ENCODE measurements at places on chromosomes 5 and 9.
A peak's percentile ranks its signal among the peaks of the same experiment; 100 is the strongest.

DNA sequence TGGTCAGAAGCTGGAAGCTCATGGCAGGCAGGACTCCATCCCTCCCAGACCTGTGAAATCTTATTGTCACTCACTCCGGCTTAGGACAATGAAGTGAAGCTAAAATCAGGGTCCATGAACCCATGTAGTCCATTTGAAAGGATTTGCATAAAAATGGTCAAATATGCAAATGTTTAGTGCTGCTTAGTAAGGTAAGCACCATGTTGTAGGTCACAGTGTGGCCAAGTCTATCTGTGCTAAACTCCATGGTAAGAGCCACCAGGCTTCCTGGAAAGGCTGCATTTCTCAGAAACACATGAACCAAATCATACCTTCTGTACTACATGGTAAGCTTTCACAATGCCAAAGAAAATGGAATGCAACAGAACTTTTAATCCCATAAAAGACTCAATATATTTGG, 5.7 kb downstream of the ALG2 start:
- DNase-seq = no peak

- peak; percentile 19 for DNase-seq
Observed at GRCh38 chr5:93252165-93252564, 328.9 kb downstream of the NR2F1-AS1 start.

DNA sequence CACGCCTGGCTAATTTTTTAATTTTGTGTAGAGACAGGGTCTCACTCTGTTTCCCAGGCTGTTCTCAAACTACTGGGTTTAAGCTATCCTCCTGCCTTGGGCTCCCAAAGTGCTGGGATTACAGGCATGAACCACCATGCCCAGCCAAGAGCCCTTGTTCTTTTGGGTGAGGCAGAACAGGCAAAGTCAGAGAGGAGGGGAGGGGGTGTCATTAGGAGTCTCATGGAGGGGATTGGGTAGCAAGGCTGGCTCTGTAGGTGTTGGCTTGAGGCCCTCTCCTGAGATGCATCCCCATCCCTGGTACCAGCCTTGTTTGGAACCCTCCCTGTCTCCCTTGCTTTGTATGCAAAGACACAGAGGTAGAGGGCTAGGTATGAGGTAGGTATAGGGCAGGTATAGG, 24.1 kb downstream of the GSN start:
- no peak for DNase-seq

DNA sequence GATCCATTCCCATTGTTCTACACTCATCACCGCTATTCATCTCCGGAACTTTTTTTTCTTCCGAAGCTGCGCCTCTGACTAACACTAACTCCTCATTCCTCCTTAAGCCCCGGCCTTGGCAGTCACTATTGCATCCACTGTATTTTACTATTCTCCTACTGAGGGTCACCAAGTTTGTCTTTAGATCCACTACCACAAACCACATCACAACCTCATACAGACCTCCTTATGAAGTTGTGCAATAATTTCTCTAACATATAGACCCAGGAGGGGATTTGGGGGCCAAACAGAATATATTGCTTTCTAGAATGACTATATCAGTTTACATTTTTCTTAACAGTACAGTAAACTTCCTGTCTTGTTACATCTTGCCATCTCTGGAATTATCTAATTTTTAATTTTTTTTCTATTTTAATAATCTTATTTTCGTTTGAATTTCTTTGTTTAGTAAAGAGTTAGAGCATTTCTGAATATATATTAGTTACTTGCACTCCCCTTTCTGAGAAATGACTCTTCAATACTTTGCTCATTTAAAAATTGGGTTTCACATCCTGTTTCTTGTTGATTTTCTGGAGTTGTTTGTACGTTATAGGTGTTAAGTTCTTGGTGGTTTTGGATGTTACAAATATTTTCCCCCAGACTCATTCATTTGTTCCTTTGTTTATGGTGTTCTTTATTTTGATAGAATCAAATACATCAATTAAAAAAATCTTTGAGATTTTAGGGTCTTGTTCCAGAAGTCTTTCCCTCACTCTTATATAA, 37.1 kb downstream of the DMRT2 start:
- DNase-seq = no peak

- no peak for DNase-seq
Observed at GRCh38 chr9:75010570-75010969, 17.5 kb downstream of the CARNMT1 start.

- DNase-seq = no peak
Observed at GRCh38 chr5:93273176-93273575, 307.8 kb downstream of the NR2F1-AS1 start.

GRCh38 chr5:148514344-148514743, 130.6 kb downstream of the FBXO38 start:
- DNase-seq = no peak

DNA sequence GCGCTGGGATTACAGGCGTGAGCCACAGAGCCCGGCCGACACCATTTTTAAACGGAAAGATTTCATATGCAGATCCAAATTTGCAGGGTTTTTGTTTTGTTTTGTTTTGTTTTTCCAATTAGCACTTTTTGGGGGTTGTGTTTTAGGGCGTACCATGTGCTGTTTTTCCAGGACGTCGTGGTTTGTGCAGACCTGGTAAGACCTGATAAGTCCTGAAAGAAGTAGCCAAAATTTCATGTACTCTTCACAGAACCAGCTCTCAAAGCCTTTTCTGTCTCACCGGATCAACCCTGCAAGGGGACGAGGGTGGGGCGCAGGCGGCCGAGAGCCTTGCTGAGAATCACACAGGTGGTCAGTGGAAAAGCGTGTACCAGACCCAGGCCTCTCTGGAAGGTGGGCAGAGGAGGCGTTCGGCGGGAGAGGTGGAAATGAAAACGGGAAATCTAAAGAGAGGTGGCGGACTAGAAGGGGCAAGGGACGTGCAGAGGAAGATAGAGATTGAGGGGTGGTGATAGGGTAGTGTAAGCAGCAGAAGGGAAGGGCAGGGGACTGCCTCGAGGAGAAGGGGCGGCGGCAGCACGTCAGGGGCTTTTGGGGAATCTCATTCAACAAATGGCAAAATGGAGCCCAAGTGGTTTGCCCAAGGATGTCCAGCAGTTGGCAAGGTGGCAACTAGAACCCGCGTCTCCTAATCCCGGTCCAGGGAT, 1.1 kb upstream of the FAF2 start:
- DNase-seq = peak; percentile 14

DNA sequence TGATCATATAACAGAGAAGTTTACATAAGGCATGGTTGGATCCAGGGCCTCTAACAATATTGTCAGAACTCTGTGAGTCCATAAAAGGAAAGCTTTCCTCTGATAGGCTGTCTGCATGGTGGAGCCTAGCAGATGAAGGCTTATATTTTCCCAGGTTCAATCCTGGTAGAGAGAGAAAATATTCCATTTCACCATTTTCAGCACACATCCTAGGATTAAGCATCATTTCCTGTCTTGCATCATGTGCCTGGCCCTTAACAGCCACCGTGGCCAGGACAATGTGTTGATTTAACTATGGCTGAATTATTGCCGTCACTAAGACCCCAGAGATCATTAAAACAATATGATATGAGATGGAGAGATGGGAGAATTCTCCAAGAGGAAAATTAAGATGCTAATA, 90.9 kb upstream of the GRIA1 start:
- no peak for DNase-seq

DNA sequence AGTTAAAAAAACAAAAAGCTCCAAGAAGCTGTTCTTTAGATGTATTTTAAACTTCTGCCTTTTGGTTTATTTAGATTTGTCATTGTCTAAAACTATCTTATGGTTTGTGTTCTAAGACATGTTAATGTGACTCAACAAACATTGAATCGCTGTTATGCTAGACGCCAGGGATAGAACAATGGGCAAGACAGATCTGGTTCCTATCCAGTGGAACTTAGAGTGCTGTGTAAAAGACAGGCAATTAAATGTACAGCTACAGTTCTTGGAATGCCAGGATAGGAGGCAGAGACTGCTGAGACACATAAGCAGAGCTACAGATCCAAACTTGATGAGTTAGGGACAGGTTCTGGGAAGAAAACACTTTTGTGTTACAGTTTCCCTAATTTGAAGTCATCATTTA, 22.4 kb downstream of the LYRM7 start:
- DNase-seq = no peak

- DNase-seq = peak; percentile 92
Observed at GRCh38 chr9:37422289-37423104, at the start of gene GRHPR. TSS of gene GRHPR (plus strand) at chr9:37422696. CDS start at chr9:37422751, 55 bp downstream.

GRCh38 chr5:151078490-151079262, 2.2 kb downstream of the TNIP1 start:
- no peak for DNase-seq

DNA sequence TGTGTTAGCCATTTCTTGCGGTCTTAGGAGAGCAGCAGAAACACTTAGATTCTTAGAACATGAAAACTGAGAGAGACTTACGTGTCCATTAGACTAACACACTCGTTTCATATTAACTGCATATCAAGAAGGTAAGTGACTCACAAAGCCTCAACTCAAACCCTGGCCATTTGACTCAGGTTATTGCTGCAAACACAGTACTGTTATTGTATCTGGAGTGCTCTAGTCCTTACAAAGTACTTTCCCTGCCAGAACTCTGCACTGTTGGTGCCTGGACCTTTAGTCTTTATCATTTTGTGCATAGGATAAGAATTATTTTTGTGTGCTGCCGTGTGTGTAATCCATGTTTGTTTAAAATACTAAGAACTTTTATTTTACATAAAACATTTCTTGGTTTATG, 155.7 kb downstream of the FBXL7 start:
- no peak for DNase-seq

GRCh38 chr9:136608348-136609159, 54.2 kb upstream of the EGFL7 start:
- no peak for DNase-seq

GRCh38 chr9:89863141-89863540, 258.3 kb downstream of the GADD45G start:
- no peak for DNase-seq

DNA sequence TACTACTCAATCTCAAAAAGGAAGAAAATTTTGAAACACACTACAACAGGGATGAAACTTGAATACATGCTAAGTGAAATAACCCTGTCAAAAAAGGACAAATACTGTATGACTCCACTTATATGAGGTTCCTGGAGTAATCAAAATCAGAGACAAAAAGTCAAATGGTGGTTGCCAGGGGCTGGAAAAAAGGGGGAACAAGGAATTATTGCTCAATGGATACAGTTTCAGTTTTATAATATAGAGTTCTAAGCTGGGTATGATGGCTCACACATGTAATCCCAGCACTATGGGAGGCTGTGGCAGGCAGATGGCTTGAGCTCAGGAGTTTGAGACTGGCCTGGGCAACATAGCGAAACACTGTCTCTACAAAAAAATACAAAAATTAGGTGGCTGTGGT, 29.0 kb downstream of the ETF1 start:
- DNase-seq = no peak

GRCh38 chr5:73296772-73297171, 123.8 kb downstream of the TMEM174 start:
- DNase-seq = no peak

- DNase-seq = no peak
Observed at GRCh38 chr9:126806336-126806735, 1.5 kb downstream of the ZBTB43 start.

GRCh38 chr9:118635416-118635815, 733.8 kb downstream of the BRINP1 start:
- no peak for DNase-seq

DNA sequence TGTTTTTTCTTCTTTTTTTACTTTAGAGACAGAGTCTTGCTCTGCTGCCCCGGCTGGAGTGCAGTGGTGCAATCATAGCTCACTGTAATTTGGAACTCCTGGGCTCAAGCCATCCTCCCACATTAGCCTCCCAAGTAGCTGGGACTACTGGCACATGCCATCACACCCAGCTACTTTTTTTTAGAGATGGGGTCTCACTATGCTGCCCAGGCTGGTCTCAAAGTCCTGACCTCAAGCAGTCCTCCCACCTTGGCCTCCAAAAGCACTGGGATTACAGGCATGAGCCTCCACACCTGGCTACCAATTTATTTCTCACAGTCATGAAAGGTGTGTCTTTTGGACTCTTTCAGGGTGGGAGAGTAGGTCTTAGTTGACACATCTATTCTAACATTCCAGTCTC, 83.0 kb upstream of the FAM120A start:
- no peak for DNase-seq

DNA sequence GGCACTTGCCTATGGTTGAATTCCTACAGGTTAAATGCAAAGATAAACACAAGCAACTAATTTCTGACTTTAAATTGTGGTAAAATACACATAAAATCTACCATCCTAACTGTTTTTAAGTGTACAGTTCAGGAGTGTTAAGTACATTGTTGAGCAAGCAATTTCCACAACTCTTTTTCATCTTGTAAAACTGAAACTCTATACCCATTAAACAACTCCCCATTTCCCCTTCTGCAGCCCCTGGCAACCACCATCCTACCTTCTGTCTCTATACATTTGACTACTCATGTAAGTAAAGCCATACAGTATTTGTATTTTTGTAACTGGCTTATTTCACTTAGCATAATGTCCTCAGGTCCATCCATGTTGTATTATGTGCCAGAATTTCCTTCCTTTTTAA, 38.5 kb upstream of the STX17 start:
- DNase-seq = no peak

GRCh38 chr5:173812811-173813550, 75.2 kb upstream of the CPEB4 start:
- no peak for DNase-seq

- DNase-seq = no peak
Observed at GRCh38 chr9:36119476-36119875, 17.1 kb upstream of the GLIPR2 start.

DNA sequence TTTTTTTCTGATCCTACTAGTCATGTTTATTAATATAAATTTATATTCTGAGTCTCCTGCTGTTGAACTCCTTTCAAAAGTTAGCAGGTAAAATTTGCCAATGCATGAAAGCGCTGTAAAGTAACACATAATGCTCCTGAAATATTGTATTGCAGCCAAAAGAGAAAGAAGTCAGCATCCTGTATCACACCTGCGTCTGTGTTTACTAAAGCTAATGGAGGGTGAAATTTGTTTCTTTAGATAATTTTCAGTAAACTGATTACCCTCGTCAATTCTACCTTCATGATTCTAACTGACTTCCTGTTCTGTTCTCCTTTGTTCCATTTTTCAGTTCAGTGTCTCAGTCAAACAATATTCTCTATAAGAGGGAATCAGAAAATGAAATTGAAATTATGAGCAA, 415.4 kb downstream of the CDH9 start:
- DNase-seq = no peak

DNA sequence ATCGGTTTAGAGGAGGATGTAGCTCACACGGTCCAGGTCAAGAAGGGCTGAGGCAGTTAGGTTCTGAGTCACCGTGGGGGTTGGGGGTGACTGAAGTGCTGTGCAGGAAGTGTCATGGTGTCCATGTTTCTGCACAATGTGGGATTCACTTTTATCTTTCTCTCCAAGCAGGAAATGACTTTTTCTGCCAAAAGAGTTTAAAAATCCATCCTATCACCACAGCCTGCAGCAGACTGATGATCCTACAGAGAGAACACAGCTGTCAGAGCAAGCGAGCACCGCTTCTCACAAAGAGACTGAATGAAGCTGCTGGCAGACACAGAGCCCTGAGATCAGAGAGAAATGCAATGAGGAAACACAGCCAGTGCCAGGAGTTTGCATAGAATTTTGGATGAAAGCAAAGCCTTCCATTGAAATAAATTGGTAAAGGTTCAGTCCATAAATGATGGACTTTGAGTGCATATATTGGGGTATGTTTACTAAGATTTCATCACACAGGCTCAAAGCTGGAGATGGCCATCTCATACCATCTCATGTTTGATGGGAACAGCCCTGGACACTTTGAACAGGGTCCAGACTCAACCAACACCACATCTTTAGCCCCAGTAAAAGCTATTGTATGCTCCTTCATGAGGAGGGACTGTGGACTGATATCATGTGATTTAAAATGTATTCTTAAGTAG, 213.9 kb upstream of the FBXL7 start:
- DNase-seq = no peak

All from BE2C (cell line).